ENCODE measurements at places on chromosomes 11 and 22. TPM values are rescaled to one million over a fixed set of nuclear protein-coding genes. Genes with fewer than 3 reads are reported as not detected.

GRCh38 chr11:35615921-35616900, 2.0 kb upstream of the FJX1 start:
- H3K27me3 ChIP-seq, result peaks cover 73% of the 10 kb centered on the region
- no peak overlapping the region for H3K4me3 ChIP-seq
- H3K27ac ChIP-seq, result no peak overlapping the region
- DNase-seq, result no peak

NNMT gene
- total RNA-seq, result 32.6 TPM

DNA sequence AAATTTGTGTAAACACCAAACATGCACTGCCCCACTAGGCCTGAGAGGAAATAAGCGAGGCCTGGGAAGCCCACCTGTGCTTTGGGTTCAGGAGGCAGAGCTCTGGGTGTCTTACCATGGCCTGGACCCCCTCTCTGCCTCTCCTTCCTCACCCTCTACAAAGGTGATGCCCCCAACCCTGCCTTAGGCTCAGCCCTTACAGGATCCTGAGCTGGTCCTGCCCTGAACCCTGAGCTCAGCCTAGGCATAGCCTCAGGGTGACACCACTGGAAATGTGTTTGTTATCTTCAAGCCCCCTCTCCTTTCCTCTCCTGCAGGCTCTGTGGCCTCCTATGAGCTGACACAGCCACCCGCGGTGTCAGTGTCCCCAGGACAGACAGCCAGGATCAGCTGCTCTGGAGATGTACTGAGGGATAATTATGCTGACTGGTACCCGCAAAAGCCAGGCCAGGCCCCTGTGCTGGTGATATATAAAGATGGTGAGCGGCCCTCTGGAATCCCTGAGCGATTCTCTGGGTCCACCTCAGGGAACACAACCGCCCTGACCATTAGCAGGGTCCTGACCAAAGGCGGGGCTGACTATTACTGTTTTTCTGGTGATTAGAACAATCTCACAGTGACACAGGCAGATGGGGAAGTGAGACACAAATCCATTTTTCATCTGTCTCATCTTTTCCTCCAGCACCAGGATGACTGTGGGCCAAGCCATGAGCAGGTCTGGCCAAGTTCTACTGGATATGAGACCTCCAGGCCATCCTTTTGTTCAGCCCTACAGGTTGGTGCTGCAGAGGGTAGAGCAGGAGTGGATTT, 117.8 kb downstream of the GGTLC2 start:
- H3K4me3 ChIP-seq, result no peak overlapping the region
- H3K27me3 ChIP-seq, result peaks cover 15% of the 10 kb centered on the region
- no peaks in the 10 kb centered on the region for H3K4me1 ChIP-seq
- no peaks in the 10 kb centered on the region for H3K36me3 ChIP-seq
- DNase-seq, result no peak

- no peak for DNase-seq
- peaks cover 45% of the 10 kb centered on the region for H3K27me3 ChIP-seq
- H3K4me3 ChIP-seq, result peak overlapping the region; percentile 52
- H3K36me3 ChIP-seq, result no peaks in the 10 kb centered on the region
- peaks cover 4% of the 10 kb centered on the region for H3K4me1 ChIP-seq
Observed at GRCh38 chr22:49999946-50000586, 12.5 kb downstream of the IL17REL start.

DNA sequence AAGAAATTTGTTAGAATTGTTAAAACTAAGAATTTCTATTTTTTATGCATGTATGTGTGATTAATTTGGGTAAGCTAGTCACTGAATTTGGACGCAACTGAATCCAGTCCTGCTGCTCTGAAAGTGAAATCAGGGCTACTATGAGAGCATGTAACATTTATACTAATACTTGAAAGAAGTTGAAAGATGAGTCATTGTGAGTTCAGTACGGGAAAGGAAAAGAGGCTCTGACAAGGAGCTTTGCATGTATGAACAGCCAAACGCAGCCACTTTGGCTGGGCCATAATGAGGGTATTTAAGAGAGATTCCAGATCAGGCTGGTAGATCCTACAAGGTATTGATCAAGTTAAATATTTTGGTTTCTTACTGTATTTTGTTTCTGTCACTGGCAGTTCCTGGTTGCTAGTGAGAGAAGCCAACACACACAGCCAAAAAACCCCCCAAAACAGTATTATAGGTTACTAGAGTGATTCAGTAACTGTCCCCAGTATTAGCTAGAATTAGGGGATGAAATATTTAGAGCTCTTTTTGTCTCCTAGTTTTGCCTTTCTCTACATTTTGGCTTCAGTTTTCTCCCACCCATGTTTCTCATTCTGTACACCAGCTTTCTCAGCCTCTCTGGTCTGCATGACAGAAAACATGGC, 14.1 kb downstream of the AASDHPPT start:
- peaks cover 56% of the 10 kb centered on the region for H3K36me3 ChIP-seq
- DNase-seq, result no peak
- no peaks in the 10 kb centered on the region for H3K27me3 ChIP-seq
- no peak overlapping the region for H3K27ac ChIP-seq

TRIM5 gene
- 8.4 TPM for total RNA-seq

CASP5 gene
- total RNA-seq, result not detected

ESAM gene
- 40.0 TPM for total RNA-seq

DNA sequence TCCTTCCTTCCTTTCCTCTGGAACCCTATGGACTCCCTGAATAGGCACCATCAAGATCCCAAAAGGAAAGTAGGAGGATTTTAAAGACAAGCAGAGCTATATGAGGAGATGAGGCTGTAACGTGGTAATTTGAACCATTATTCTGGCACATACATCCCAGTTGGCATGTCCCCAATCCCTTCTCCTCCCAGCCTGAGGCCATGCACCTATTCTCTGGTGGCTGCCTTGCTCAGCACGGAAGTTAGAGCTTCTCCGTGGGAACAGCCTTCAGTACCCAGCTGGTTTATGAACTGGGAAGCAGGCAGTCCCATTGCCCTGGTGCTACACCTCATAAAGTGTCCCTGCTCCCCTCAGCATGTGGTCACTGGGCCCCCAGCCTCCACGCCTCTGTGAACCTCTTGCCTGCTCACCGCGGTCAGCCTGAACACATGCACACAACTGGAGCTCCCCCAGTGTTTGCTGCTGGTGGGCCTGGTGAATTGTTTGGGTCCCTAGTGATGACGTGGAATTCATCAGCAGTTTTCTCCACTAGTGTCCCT, 139.9 kb upstream of the PLET1 start:
- no peaks in the 10 kb centered on the region for H3K36me3 ChIP-seq
- no peak for DNase-seq
- H3K27ac ChIP-seq, result no peak overlapping the region
- H3K27me3 ChIP-seq, result no peaks in the 10 kb centered on the region
- no peak overlapping the region for H3K4me3 ChIP-seq

Data from left ventricle myocardium inferior (tissue), 1 donor.